ENCODE measurements at places on chromosomes 7 and 10.

GRCh38 chr7:19442016-19442785 lies 266.6 kb downstream of the POLR1F start:
- DNase-seq, result no peak

- DNase-seq, result no peak
These were observed 64.1 kb downstream of the AHR start for GRCh38 chr7:17362439-17363105.

DNA sequence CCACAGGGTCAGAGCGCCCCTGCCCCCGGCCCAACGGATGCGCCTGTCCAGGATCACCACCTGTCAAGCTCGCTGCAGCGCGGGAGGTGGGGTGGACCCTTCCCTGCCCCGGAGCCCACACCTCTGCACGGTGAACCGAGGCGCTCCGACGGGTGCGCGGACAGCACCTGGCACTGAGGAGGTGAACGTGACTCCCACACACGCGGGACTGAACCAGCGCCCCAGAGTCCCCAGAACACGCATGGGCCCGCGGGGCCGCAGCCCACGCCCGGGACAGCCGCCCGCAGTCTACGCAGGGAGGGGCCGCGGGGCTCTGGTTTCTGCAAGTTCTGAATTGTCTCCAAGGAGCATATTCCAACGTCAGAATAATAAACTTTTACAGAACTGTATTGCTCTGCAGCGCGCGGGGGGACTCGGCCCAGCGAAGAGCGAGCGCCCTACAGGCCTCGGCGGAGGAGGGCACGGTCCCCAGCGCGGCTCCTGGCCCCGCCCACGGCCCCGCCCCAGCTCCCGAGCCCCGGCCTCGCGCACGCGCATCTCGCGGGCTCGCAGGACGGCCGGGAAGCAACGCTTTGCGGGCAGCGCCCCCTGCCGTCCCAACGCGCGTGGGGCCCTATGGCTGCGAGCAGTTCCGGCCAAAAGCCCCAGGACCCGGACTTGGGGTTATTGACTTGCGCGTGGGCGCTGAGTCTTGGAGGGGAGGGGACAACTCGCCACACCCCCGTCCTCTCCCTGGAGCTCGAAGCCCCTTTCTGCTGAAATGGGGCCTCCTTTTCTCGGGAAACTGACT lies 29.7 kb downstream of the OAT start:
- DNase-seq, result peak; percentile 87

DNA sequence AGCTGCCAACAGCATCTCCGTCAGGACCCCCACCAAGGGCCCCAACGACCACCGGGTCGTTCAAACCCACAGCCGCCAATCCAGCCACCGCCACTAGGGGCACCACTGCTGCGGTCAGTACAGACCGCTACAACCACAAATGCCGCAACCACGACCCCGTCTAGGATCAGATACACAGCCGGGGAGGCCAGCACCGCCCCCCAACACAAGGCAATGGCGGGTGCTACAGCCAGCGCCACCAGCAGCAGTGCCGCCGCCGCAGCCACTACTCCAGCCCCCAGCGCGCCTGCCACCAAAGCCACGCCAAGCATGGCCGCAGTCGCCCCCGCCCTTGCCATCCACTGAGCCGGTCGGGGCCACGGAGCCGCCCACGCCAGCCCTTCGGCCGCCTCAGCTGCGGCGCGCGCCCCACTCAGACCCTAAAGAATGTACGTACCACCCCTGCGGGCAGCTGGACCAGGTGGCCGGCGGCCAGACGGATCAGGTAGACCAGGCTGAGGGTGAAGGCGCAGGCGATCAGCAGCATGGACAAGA lies 473 bp downstream of the CYP51A1 start:
- DNase-seq, result peak; percentile 33

GRCh38 chr7:87600130-87601124 lies at the start of gene ABCB1:
ABCB1 (minus strand) TSS chr7:87600884; CDS start chr7:87600184, 700 bp downstream.
- no peak for DNase-seq

- DNase-seq, result no peak
These were observed 333.6 kb downstream of the ADARB2 start for GRCh38 chr10:1403508-1404322.

DNA sequence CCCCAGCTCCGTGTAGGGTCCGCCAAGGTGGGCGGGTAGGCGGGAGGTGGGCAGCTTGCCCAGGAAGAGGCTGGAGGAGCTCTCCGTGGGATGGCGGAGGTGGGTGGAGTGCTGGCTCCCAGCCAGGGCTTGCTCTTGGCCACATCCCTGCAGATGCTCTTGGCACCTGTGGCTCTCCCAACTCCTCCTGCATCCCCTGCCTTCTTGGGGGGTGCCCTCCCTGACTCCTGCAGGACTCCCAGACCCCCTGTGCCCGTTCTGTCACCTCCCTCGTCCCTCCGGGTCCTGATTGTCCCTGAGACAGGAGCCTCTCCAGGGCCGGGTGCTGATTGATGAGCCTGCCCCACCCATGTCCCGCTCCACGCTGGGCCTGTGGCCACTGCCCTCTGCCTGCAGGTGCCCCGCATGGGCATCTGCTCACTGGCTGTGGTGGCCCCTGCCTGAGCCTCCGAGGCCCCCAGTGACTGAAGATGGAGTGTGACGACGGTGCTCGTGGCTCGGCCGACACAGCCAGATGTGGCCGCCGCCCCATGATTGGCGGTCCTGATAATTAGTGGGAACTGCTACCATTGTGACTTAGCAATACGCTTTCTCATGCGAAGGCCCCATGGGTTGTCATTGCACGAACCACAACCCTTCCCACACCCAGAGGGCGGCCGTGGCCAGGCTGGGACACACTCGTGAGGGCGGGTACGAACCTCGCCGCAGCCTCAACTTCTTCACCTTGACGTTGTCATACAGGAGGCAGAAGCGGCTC lies 23.6 kb downstream of the CFAP46 start:
- DNase-seq, result no peak

DNA sequence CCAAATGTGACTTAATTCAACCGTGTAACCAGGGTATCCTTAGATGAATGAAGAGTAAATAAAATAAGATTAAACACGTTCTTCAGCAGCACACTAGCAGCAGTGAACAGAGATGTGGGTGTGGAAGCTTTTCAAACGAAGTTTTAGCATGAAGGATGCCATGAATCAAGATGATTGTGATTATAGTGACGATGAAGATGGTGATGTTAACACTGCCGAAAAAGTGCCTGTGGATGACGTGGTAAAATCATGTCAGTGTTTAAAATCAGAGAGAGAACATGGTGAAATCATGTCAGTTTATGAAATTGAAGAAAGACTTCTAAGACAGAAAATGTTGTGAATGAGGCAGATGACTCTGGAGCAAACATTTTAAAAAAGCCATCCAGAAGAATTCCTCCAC lies 19.2 kb downstream of the LCOR start:
- DNase-seq, result no peak

DNA sequence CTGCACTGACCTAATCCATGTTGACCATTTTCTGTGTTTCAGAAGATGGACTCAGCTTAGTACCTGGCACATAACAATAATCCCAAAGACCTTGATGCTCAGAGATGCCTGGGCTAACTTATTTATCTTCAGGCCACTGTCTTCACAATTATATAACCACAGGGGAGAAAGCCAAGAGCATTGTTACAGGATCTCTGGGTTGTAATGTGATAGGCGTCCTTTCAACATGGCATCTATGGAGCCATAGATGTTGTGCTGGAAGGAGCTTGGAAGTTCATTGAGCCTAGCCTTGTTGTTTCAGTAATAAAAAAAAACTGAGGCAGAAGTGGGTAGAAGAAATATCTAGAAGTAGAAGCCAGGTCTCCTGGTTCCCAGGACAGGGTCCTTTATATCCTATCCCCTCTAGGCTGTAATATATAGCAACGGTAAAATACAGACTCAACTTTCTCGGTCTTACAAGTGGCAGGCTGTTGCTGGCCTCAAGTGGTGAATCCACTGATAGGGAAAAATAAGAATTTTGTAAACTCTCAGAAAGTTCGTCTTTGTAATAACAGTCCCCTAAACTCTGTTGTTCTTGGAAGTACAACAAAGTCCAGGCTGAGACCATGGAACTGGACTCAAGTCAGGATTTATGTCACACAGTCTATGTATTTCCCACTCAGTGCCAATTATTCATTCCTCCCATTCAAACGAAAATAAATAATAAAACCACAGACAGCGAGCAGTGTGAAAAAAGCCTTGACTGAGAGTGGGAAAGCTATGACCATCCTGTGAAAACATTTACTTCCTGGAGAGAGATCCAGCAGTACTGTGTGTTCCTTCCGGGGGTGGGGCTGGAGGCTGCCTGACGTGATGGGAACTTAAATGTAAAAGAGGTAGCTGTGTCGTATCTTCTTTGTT lies 277.6 kb downstream of the REEP3 start:
- DNase-seq, result no peak

GRCh38 chr10:72308320-72308987 lies 34.7 kb downstream of the DDIT4 start:
- no peak for DNase-seq

DNA sequence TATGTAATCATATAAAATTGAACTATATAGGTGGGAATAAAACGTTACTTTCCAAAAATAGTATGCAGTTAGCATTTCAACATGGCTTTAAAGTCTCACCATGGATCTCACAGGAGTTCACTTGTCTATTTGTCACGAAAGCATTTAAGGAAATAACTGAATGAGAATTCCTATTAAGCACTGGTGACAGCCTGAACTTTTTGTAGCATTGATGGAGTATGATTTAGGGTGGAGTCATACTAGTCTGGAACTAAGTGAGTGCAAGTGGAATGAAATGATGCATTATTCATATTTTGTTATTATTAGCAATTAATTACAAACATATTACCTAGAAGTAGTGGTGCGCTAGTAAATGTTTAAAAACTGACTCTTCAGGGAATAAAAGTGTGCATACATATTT lies 26.0 kb upstream of the HIBADH start:
- no peak for DNase-seq

DNA sequence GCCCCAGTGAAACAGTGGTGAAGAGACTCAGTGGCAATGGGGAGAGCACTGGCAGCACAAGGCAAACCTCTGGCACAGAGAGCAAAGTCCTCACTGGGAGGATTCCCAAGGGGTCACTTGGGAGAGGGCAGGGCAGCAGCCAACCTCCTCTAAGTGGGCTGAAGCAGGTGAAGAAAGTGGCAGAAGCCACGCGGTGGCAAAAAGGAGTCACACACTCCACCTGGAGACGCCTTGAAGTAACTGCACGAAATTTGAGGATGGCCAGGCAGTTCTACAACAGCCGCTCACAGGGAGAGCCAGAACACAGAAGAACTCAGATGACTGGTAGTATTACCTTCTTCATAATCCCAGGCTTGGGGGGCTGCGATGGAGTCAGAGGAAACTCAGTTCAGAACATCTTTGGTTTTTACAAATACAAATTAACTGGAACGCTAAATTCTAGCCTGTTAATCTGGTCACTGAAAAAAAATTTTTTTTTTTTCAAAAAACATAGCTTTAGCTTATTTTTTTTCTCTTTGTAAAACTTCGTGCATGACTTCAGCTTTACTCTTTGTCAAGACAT lies 574 bp upstream of the IL6 start:
- peak; percentile 8 for DNase-seq

GRCh38 chr7:91941450-91941849 lies 788 bp downstream of the AKAP9 start:
- peak; percentile 2 for DNase-seq

DNA sequence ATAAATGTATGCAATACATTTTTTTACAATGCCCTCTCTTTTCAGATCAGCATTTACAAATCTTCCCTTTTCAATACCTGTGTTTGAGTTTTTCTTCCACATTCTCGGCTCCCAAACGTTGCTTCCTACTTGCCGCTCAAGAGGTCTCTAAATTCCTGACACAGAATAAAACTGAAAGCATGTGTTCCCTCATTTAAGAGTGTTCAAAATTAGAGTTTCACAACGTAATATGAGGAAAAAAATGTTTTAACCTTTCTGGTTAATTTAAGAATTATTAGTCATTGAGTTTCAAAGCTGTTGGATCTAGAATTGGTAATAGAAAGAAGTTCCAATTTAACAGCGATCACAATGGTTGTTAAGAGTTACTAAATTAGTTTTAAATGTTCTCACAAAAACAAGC lies 100.4 kb downstream of the ARID5B start:
- no peak for DNase-seq

GRCh38 chr10:102394801-102395399 lies 605 bp upstream of the NFKB2 start:
- no peak for DNase-seq

DNA sequence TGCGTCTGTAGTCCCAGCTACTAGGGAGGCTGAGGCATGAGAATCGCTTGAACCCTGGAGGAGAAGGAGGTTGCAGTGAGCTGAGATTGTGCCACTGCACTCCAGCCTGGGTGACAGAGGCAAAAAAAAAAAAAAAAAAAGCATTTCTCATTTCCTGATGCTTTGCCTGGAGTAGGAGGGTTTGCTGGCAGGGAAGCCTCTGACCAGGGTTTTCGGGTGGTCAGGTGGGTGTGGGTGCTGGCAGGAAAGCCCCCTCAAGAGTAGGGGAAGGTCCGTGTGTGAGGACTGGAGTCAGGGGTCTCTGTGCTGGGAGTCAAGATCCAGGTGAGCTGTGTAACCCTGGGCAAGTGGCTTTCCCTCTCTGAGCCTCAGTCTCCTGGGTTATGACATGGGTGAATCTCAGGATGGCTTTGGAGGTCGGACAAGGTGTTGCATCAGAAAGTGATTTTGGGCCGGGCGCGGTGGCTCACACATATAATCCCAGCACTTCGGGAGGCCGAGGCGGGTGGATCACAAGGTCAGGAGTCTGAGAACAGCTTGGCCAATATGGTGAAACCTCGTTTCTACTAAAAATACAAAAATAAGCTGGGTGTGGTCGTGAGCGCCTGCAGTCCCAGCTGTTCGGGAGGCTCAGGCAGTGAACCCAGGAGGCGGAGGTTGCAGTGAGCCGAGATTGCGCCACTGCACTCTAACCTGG lies 3.2 kb downstream of the AMZ1 start:
- no peak for DNase-seq
